ENCODE measurements at places on chromosomes 5 and 9. TPM values are rescaled to one million over a fixed set of nuclear protein-coding genes. Genes with fewer than 3 reads are reported as not detected.

Gene RAI14
- 37.8 TPM for total RNA-seq

DNA sequence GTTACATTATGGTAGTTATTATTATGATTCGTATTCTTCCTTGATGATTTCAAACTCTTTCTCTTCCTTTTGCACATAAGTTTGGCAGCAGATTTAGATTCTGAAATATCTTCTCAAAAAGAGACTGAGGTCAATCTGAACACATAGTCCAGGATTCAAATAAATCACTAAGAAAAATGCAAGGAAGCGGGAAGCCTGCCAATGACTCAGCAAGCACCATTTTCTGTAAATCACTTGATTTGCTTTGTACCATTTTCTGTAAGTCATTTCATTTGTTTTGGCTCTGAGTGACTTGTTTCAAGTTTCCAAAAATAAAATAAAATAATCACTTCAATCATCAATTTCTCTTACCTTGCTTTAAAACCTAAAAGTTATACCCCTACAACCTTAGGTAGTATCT is 24.6 kb upstream of the GLIS3 start:
- peak; percentile 91 for DNase-seq

DNA sequence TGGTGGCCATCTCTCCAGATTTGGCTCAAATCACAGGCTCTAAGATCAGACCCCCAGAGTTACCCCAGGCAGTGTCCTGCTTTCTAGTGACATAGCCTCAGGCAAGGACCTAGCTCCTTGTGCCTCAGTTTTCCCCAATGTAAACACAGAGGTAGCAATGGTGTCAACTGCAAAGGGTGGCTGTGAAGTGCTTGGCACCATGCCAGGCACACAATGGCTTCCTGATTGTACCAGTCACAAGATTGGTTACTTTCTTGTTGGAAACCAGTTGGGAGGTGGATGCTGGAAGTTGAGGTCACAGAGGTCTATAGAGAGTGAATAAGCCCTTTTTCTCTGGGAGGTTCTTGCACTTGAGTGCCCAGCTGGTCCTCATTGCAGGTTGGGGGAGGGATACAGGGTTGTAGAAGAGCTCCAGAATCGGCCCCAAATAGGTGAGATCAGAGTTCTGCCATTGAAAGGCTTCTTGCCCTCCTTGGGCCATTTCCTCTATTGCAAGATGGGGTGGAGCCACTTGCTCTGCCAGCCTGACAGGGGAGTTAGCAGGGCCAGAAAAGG is 2.3 kb downstream of the STKLD1 start:
- no peak for DNase-seq

DNA sequence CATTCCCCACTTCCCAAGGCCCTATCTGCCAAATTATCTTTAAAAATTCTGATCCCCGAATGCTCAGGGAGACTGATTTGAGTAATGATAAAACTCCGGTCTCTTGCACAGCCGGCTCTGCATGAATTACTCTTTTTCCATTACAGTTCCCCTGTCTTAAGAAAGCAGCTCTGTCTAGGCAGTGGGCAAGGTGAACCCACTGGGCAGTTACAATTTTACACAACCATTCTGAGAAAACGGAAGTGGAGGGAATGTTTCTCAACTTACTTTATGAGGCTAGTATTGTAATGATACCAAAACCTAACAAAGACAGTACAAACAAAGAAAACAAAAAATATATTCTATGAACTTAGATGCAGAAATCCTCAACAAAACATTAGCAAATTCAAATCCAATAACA is 100.0 kb downstream of the MCTP1 start:
- DNase-seq: no peak

Gene ADRA1B
- total RNA-seq: 2.3 TPM

GRCh38 chr5:8012131-8012977 is 143.4 kb downstream of the MTRR start:
- no peak for DNase-seq

Gene INSL6
- not detected for total RNA-seq

DNA sequence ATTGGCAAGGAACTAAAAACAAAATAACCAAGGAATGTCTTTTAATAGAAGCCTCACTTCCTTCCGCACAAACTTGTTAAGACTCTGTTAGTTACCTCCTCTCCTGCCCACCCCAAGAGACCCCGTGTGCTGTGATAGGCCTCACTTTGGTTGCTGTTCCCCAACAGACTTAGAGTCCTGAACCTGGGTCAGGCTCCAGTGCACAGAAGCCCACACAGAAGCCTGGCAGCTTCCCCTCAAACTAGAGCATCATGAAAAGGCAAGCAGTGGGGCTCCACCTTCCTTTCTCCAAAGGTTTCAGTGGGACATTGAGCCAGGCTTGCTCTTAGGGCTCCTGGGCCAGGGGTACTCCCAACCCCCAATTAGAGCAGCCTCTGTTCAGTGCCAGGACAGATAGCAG is 230.5 kb downstream of the ESM1 start:
- DNase-seq: no peak

DNA sequence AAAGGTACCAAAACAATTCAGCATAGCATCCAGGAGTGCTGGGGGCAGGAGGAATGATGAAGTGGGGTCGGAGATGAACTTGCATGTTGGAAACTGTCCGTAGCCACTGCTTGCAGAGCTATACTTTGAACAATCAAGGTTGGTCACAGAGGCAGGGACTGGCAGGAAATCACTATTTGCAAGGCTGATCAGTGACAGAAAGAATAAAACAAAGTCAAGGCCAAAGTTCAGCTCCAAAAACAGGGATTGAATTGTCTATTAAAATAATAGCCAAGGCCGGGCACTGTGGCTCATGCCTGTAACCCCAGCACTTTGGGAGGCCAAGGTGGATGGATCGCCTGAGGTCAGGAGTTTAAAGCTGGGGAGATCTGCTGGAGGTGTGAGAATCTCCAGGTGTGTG is 18.7 kb upstream of the SPRY4 start:
- DNase-seq: no peak

Gene LCN2
- total RNA-seq: not detected

DNA sequence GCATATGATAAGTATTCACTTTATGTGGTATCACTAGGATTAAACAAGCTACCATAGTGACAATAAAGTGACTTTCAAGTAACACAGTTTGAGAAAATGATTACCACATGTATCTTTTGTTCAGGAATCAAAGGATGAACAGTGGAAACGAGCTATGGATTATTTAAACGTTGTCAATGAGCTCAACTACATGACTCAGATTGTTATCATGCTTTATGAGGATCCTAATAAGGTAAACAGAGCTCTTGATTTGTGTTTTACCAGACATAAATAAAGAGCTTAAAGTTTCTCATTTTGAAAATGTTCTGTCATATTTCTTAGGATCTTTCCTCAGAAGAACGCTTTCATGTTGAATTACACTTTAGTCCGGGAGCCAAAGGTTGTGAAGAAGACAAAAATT is 57.4 kb downstream of the PPIP5K2 start:
- DNase-seq: no peak

DNA sequence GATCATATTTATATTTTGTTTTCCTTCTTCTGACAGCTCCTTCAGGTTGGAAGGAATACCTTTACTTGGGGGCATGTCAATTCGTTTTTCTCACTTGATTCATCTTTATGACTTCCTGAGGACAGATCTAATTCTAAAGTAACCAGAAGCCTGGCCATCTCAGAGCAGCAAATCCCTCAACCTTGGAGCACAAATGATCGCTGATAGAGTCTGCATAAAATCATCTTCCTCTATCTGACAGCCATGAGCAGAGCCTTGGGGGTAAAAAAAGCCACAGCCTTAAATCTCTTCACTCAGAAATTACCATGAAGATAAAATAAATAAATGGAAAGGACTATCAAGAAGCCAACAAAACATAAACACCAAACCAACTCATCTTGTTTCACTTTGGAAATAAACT is 325.8 kb downstream of the PRR16 start:
- DNase-seq: no peak

Gene ZNF483
- 17.5 TPM for total RNA-seq

- no peak for DNase-seq
These were observed 96.2 kb downstream of the HSPA4 start for GRCh38 chr5:133147815-133148567.

Gene FAM169A
- 7.6 TPM for total RNA-seq

Gene SLC25A2
- total RNA-seq: 0.53 TPM

Gene PSMB7
- 155 TPM for total RNA-seq

Gene MACIR
- 10.1 TPM for total RNA-seq

DNA sequence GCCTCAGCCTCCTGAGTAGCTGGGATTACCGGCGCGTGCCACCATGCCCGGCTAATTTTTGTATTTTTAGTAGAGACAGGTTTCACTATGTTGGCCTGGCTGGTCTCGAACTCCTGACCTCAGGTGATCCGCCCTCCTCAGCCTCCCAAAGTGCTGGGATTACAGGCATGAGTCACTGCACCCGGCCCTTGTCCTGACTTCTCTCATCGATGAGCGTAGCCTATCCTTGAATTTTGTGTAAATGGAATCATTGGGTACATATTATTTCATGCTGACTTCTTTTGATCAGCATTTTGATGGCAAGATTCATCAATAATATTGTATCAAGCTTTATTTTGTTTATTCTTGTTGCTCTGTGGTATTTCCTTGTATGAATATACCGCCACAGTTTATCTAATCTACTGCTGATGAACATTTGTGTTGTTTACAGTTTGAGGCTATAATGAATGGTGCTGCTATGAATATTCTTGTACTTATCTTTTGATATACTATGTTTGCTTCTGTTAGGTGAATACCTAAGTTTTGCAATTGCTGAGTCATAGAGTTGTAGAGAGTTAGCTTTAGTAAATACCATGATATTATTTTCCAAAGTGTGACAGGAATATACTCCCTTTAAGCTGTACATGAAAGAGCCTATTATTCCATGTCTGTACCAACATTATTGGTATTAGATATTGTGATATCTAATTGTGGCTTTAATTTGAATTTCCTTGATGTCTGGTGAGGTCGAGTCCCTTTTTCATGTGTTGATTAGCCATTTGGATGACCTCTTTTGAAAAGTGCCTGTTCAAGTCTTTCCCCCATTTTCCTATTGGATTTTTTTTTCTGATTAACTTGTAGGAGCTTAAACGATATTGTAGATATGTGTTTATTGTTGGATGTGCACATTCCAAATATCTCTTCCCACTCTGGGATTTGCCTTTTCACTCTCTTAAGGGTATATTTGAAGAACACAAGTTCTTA is 107.5 kb downstream of the RGS3 start:
- no peak for DNase-seq

Gene SVEP1
- 24.0 TPM for total RNA-seq

DNA sequence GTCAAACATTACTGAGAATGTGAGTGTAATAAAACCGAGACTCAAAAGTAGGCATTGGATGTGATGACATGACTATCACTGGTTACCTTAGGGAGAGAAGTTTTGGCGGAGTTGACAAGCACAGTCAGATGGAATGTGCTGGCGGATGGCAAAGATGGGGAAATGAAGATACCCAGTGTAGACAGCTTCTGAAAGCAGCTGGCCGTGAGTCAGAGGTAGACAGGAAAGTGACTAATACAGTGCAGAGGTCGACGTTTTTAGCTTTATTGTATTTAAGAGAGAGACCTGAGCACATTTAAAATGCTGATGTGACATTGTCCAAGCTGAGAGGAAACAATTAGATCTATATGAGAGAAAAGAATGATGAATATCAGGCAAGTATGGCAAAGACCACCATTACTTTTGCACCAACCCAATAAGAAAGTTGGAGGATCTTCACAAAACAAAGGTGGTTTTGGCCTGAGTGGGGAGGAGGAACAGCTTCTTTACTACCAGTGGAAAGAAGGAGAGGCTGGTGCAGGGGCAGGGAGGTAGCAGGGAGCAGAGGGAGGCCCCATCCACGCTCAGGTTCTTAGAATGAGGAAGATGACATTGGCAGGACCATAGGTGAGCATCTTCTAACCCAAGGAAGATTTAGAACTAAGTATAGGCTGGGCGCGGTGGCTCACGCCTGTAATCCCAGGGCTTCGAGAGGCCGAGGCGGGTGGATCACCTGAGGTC is 36.7 kb upstream of the KCNIP1 start:
- peak; percentile 43 for DNase-seq

GRCh38 chr5:34598177-34598794 is 57.8 kb upstream of the RAI14 start:
- peak; percentile 65 for DNase-seq

Gene ELAVL2
- 0.78 TPM for total RNA-seq

DNA sequence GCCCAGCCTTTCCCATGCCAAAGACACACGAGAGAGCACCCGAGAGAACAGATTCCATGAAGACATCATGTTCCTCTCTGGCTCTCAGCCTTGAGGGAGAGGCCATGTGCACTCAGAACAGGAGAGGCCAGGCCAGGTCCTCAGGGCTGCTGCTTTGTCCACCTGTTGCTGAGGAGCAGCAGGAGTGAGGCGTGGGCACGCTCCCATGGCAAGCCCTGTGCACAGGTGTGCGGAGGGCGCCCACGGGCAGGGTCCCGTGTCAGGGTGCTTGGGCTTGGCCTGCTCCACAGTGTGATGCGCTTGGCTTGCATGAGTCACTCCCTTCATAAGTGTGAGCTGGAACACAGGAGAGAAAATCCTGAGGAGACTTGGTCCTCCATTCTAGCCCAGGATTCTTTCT is 27.4 kb downstream of the ZNF354A start:
- no peak for DNase-seq

Gene PRSS3
- not detected for total RNA-seq

Gene C5
- 1.9 TPM for total RNA-seq
